BE2C (cell line): ENCODE measurements at places on chromosomes 13 and 19.
A peak's percentile ranks its signal among the peaks of the same experiment; 100 is the strongest.

DNA sequence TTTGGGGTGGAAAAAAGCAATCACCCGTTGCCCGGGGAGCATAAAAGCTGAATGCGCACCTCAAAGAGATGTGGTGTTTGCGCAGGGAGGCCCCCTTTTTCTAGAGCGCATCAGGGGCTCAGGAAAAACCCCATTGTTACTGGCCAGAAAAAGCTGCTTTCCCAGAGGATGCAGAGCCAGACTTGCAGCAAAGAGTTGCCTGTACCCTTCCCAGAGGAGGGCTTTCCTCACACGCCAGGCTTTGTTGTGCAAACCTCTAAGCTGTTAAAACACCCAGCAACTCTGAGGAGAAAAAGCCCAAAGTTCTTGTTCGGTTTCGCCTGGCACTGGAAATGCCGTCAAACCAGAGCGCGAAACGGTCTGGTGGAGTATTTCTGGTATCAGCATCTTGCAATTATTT, 29.3 kb downstream of the GSX1 start:
- no peak for DNase-seq

DNA sequence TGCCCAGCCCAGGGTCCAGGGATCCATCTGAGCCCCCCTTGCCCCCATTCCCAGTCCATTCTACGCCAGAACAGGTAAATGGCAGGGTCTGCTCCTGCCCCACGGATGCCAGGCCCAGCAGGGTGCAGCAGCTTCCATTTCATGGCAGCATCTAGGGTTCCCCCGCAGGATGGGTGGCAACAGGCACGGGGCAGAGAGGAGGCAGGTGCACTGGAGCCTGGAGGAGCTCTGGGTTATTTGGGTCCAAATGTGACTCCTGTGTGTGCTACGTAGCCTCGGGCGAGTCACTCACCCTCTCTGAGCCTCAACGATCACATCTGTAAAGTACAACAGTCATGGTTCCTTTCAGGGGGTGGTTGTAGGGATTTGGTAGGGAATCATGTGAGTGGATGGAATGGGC, 27.4 kb downstream of the IL12RB1 start:
- no peak for DNase-seq

- no peak for DNase-seq
Observed at GRCh38 chr13:39379118-39379517, 223.9 kb downstream of the LHFPL6 start.

- DNase-seq = no peak
Observed at GRCh38 chr19:35742121-35742724, at the start of gene IGFLR1. TSS of gene IGFLR1 (minus strand) at chr19:35742452. CDS start at chr19:35741180, 1,272 bp downstream.

- no peak for DNase-seq
Observed at GRCh38 chr19:15436012-15436825, 13.5 kb downstream of the WIZ start.

DNA sequence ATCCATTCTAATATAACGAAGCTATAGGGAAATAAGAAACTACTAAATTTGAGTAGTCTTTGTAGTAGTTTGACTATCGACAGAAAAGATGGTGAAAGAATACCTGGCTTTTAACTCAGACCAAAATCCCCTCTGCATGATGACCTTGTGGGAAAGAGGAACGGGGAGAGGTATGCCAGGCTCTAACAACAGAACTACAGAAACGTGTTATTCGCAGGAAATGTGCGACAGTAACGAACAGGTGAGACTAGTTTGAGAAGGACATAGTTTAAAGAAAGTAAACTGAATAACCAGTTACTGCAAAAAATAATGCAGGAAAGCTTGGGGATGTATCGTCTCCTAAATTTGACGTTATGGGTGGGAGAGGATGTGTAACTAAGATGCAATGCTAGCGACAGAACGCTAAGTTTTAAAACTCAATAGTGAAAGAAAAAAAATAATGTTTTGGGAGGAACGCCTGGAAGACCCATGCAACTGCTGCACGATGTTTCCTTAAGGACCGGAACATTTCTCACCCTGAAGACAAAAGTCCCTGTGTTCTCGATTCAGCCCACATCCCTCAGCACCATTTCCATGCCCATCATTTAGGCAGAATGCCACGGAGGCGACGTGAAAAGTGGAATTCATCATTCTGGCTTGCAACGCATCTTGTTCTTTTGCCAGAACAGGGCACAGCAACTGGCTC, 1.6 kb upstream of the RAP2A start:
- no peak for DNase-seq

GRCh38 chr19:35618857-35619256, 6.3 kb downstream of the HAUS5 start:
- no peak for DNase-seq

GRCh38 chr13:95660981-95661581, 15.9 kb upstream of the DNAJC3 start:
- peak; percentile 64 for DNase-seq

DNA sequence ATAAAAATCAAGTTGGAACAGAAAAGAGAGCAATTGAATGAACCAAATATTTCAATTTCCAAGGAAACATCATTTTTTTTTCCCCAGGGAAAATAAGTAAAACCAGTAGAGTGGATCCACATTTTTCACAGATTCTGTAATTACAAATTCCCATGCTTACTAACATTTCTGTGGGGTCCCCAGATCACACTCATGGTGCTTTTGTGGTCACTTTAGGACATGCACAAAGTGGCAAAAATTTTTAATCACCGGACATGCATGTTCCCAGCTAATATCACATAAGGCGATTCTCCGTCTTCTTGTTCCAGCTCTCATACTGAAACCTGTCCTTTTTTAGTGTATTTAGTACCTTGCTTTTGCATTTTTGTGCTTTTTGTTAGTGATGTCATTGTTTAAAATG, 748.2 kb upstream of the SLITRK1 start:
- no peak for DNase-seq

DNA sequence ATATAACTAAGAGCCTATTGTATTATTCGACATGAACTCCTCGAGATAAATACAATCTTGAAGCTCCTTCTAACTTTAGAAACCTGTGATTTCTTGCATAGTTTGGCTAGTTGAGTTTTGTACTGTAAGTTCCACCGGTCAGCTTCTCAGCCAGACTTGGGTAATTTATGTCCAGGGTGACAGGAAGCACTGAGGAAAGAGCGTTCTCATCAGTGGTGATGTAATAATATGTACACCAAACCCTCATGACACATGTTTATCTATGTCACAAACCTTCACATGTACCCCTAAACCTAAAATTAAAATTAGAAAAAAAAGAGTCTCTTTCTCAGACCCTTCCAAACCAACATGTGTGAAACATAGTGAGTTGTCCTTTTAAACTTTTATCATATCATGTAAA, 205.7 kb downstream of the KCNRG start:
- DNase-seq = no peak
